Activated CD4-positive, alpha-beta T cell treated with anti-CD3 and anti-CD28 coated beads for 24 hours (primary cell): ENCODE measurements at places on chromosomes 6 and 20.

DNA sequence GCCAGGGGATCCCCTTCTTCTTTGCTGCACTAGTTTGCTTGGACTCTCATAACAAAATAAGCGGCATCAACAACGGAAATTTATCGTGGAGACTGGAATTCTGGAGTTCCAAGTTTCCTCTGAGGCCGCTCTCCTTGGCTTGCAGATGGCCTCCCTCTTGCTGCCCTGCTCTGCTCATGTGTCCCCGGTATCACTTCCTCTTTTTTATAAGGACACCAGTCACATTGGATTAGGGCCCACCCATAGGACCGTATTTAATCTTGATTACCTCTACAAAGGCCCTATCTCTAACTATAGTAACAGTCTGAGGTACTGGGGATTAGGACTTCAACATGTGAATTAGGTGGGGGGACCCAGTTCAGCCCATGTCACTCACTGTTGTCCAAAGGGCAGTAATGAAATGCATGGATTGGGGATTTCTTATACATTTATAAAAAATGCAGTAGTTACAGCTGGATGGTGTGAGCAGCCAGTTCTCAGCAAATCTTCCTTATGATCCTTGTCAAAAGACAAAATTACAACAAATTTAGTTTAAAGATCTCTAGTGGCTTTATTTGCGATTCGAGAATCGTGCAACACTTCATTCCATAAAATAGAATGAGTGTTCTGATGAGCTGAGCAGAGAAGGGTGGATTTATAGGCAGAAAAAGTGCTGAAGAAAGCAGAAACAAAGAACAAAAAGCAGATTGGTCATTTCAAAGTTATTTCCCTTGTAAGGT, 59.3 kb upstream of the AKAP12 start:
- DNase-seq, result no peak

GRCh38 chr6:158568549-158568948, 8.7 kb downstream of the TMEM181 start:
- DNase-seq, result no peak

DNA sequence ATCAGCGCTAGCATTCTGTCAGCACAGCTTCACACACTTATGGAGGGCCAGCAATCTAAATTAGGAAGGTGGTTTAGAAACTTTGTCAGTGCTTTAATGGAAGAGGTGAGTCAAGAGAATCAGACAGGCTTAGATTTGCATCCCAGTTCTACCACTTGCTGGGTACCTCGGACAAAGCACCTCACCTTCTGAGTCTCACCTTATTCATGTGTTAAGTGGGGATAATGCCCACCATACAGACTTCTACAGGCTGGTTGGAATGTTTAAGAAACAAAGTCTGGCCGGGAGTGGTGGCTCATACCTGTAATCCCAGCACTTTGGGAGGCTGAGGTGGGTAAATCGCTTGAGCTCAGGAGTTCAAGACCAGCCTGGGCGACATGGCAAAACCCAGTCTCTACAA, 12.2 kb upstream of the STK35 start:
- no peak for DNase-seq

GRCh38 chr20:1435337-1435699, 31.3 kb downstream of the NSFL1C start:
- no peak for DNase-seq

- DNase-seq, result no peak
These were observed 142.3 kb upstream of the TENT5A start for GRCh38 chr6:81894788-81895271.

GRCh38 chr6:87484491-87484890, 11.7 kb downstream of the SLC35A1 start:
- DNase-seq, result no peak
